ENCODE measurements at places on chromosomes 7 and 10. TPM values are rescaled to one million over a fixed set of nuclear protein-coding genes. Genes with fewer than 3 reads are reported as not detected.

SFTPA2 gene
- not detected for total RNA-seq

SFXN3 gene
- total RNA-seq, result 36.9 TPM

SLC16A9 gene
- total RNA-seq, result 0.07 TPM

CCDC7 gene
- total RNA-seq, result 7.1 TPM

BMPER gene
- not detected for total RNA-seq

GRCh38 chr7:98418636-98419315, 17.9 kb upstream of the BAIAP2L1 start:
- DNase-seq, result no peak

GRCh38 chr10:98168766-98169165, 34.3 kb downstream of the R3HCC1L start:
- no peak for DNase-seq

GRCh38 chr10:10855151-10855581, 162.5 kb upstream of the CELF2 start:
- no peak for DNase-seq

- DNase-seq, result no peak
These were observed 15.6 kb downstream of the ABCC2 start for GRCh38 chr10:99798031-99798430.

- no peak for DNase-seq
These were observed 14.5 kb upstream of the LRRC4 start for GRCh38 chr7:128045766-128046165.

- no peak for DNase-seq
These were observed 192.3 kb downstream of the IMMP2L start for GRCh38 chr7:111370002-111370401.

DNA sequence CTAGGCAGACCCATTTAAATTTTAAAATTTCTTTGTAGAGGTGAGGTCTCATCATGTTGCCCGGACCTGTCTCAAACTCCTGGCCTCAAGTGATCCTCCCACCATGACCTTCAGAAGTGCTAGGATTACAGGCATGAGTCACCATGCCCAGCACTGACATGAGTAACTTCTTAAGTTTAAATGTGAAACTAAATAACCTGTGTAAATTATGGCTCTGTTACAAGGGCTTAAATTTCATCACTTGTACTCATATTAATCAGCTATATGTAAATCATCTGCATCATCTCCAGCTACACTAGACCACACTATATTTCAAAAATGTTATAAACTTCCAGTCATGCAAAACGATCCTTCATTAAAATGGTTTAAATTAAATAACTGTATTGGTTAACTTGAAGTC, 56.1 kb downstream of the ATAD1 start:
- peak; percentile 63 for DNase-seq

DNA sequence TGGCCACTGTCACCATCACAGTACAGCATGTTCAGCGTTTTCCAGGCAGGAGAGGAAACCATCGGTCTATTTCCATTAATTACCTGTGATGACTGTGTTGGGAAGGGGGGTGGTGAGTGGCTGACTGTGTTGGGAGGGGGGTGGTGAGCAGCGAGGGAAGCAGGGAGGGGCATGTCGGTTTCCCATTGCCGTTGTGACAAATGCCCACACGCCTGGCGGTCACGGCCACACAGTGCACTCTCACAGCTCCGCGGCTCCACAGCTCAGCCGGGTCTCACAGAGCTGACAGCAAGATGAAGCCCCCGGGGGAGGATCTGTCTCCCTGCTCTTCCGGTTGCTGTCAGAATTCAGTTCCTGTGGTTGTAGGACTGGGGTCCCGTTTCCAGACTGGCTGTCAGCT, 39.0 kb downstream of the AP5Z1 start:
- no peak for DNase-seq

DNA sequence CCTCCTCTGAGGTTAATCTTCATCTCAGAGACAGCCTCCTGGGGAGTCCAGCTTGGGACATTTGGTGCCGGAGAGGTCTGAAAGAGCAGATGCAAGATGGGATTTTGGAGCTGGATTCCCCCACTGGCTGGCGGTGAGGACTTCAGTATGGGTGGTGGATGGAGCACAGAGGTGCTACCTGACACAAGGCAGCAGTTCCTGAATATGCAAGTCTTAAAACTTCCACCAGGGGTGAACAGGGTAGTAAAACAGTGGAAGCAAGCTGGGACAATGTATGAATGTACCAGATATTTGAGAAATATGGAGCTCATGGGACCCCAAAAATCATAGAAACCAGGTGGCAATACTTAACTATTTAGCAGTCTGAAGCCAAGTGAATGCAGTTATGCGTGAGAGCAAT, 4.8 kb upstream of the TAF3 start:
- DNase-seq, result no peak

- DNase-seq, result no peak
These were observed 64.8 kb downstream of the MRC1 start for GRCh38 chr10:17873946-17874345.

GRCh38 chr7:40298421-40298820, 163.6 kb downstream of the SUGCT start:
- no peak for DNase-seq

DNA sequence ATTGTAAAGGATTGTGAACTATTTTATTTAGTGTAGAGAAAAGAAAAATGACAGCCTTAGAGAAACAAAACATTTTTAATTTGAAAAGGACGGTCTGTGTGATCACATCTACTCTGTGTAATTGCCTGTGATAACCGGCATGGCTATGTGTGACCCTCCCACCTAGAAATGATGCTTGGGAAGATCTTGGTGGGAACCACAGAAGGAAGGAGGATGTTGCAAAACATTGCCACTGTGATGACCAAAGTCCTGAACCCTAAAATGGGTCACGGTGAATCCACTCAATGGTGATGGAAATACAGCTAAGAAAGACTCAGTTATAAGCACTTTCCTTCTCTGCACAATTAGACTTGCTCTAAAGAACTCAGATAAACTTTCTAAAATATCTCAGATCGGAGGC, 221.3 kb upstream of the FRMD4A start:
- no peak for DNase-seq
